ENCODE measurements at places on chromosomes 7 and 10.

GRCh38 chr7:19928247-19928646 lies 154.8 kb upstream of the TMEM196 start:
- no peak for DNase-seq

DNA sequence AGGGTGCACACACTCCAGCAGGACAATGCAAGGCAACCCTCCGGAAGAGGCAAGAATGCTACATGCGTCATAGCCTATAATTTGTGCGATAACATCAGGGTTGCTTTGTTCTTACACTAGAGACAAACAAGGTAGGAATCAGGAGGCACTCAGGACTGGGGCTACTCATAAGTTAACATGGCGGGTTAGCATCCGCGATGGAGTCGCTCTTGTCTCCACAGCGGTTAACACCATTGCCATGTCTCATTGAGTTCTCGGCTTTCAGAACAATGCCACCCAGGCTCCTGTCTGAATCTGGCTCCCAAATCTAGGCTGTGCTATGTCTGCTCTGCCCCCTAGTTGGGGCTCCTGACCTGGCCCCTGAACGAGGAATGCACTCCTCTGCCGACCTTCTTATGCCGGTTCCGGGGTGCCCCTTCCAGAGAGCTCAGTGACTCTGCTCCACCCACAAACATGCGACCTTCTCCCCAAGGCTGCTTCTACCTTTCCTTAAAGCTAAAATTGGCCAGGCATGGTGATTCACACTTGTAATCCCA lies 24.9 kb upstream of the SLF2 start:
- no peak for DNase-seq

GRCh38 chr10:58282615-58283014 lies 13.7 kb downstream of the CISD1 start:
- peak; percentile 13 for DNase-seq

DNA sequence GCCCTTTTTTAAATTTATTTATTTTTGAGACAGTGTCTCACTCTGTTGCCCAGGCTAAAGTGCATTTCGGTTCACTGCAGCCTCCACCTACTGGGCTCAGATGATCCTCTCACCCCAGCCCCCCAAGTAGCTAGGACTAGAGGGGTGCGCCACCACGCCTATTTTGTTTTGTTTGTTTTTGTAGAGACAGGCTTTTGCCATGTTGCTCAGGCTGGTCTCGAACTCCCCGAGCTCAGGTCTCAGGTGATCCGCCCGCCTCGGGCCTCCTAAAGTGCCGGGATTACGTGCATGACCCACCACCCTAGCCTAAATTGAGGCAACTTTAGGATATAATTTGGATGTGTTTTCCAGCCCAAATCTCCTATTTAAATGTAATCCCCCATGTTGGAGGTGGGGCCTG lies 805 bp downstream of the ZNF736 start:
- no peak for DNase-seq

DNA sequence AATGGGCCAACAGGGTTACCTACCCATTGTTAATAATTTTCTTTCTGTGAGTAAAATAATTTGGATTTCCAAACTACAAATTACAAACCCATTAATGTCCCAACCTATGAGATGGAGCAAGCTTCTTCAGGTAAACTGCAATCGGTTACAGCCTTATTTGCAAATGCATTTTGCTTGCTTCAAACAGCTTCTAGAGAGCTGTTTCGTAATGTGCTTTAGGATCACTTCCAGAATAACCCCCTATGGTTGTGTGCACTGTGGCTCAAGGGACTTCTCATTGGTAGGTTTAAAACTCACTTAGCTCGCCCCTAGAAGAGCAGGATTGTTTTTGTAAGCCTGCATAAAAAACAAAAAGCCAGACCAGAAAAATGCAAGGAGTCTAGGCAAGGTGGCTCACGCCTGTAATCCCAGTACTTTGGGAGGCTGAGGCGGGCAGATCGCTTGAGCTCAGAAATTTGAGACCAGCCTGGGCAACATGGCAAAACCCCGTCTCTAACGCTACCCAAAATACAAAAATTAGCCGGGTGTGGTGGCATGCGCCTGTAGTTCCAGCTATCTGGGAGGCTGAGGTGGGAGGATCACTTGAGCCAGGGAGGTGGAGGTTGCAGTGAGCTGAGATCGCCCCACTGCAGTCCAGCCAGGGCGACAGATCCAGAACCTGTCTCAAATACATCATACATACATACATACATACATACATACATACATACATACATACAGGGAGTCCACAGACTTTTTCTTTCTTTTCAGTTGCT lies 3.3 kb upstream of the MAP3K8 start:
- DNase-seq, result no peak

GRCh38 chr7:39656415-39656814 lies 33.0 kb downstream of the RALA start:
- no peak for DNase-seq

DNA sequence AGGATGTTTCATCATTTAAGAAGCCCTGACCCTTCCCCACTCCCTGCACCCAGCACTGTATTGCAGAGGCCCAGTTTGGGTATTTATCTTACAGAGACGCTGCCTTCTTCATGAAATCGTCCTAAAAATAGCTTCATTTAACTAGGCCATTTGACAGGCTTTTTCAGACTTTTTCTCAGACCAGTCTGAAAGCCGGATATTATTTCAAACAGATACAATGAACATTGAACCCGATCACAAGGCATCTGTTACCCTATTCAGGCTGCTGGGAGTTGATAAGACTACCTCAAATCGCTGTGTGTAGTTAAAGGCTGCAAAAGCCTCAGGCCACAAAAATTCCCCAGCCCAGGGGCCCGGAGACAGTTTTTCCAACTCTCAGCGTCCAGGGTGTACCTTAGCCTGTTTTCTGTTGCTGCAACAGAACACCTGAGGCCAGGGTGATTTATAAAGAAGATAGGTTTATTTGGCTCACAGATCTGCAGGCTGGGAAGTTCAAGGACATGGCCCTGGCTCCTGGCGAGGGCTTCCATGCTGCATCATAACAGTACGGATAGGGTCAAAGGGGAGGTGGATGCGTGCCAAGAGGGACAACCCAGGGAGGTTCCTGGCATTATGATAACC lies 130.7 kb upstream of the SH2B2 start:
- no peak for DNase-seq

DNA sequence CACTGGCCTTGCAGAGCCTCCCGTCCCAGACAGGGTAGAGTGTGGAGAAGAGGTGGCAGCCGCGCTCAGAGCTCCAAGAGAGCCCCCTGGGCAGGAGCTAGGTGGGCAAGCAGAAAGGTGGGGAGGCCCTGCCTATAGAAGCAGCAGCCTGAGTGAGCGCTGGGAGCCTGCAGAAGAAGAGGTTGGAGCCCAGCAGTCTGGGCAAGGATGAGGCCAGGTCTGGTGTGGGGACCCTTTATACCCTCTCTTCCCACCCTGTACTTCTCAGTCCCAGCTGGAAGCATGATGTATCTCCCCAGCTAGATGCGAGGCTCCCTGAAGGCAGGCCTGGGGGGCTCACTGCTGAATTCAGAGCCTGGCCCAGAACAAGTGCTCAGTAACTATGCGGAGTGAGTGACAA lies 44.5 kb upstream of the ZMIZ1 start:
- DNase-seq, result no peak

All from CD4-positive, alpha-beta memory T cell (primary cell).